ENCODE measurements at places on chromosomes 2 and 18.

GRCh38 chr18:22285361-22286140, 116.2 kb downstream of the GATA6 start:
- no peak for DNase-seq

DNA sequence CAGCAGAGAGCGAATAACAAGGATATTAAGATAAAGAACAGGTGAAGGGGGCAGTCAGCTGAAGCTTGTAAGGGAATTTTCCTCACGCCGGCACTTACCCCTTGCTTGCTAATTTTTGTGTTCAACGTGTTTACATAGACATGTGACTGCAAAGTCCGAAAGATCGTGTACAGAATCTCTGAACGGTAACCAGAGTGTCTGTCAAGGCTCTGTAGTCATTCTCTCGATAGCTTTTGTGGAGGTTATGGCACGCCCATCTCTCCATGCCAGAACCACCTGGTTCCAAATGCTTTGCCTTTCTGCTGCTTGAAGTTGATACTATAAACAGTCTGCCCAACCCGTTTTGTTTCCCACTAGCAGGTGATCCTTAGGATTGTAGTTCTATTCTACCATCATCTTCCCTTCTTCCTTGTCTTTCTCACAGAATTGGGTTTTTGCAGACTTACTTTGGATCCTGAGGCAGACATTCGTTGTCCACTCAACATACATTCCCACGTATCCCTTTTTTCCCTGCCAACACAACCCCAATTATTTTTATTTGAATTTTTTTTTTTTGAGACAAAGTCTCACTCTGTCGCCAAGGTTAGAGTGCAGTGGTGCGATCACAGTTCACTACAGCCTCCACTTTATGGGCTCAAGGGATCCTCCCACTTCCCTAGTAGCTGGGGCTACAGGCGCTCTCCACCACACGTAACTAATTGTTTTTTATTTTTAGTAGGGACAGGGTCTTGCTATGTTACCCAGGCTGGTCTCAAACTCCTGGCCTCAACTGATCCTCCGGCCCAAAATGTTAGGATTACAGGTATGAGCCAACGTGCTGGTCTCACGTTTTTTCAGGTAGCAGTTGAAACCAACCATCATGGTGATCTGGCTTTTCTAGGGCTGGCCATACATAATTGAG, 1.3 kb upstream of the USP34 start:
- DNase-seq = peak; percentile 30

- no peak for DNase-seq
Measured at GRCh38 chr18:70074116-70074515, 126.4 kb upstream of the CD226 start.

DNA sequence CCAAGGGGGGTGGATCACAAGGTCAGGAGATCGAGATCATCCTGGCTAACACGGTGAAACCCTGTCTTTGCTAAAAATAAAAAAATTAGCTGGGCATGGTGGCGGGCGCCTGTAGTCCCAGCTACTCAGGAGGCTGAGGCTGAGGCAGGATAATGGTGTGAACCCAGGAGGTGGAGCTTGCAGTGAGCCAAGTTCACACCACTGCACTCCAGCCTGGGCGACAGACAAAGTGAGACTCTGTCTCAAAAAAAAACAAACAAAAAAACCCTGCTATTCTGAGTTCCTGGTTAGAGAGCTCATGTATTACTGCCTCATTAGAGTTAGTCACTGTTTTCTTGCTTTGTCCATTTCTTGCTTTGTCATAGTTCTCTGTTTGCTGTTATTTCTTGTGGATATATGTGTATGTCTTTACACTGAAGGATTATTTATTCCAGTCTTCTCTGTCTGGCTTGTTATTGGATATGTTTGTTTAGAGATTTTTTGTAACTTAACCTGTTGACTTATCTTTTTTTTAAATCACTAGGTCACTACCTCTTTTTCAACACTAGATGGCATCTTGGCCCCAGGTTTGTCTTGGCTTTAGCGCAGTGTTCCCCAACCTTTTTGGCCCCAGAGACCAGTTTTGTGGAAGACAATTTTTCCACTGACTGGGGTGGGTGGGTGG, 17.0 kb downstream of the TTLL4 start:
- peak; percentile 15 for DNase-seq

GRCh38 chr2:229725716-229726574, 11.6 kb upstream of the DNER start:
- no peak for DNase-seq

DNA sequence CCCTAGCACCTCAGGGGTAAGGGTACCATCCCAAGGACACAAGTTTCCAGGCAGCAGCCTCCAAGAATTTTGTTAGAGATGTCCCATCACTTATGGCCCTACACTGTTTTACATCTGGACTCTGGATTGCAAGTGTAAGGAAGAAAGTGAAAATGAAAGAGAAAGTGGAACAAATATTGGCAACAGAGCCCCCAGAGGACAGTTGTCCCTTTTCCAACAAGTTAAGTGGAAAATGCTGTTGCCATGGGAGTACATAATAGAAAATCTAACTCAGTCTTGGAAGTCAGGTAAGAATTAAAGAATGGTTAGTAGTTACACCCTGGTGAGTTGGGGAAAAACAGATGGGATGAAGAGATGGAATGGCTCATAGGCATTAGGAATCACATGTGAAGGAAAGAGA, 50.6 kb downstream of the TTC21B start:
- DNase-seq = no peak

GRCh38 chr2:219562049-219563020, 9.0 kb downstream of the OBSL1 start:
- DNase-seq = no peak

- DNase-seq = no peak
Measured at GRCh38 chr18:47790036-47790435, 140.4 kb downstream of the SMAD2 start.

DNA sequence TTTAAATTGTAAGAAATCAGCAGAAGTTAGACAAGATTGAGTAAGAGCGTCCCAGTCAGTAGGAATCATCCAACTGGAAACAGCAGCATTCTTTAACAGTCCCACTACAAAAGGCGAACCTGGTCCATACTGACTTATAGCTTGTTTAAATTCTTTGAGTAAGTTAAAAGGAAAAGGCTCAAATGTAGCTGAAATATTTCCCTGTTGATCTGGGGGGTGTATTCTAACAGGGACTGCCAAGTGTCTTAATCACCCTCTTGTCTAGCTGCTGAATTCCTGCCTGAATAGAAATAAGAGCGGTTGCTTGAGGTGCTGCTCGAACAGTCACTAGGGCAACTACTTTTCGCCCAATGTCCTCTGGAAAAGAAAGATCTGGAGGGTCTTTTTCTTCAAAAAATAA, 56.4 kb upstream of the FMNL2 start:
- DNase-seq = no peak

DNA sequence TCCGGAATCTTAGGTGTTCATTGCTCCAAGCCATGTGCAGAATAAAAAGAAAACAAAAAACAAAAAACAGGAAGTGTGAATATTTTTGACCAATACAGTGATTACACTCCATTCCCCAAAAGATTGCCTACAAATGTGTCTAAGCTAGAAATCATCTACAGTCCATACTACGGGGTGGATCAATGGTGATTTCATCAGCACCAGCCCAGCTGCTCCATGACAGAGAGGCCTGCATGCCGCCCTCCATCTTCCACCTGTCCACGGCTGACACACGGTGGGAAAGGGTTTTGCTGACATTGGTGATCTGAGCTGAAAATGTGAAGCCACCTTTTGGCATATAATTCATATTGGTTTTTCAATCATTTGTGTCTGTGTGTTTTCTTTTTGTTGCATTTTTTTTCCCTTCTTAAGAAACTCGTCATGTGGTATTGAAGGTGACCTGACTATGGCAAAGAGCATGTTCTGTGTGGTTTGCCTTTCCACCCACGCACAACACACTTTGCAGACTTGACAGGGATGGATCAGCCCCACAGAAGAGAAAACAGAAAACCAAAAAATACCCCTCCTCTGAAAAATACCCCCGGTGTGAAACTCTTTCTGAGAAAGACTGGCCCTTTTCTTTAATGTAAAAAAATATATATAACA, 533.1 kb downstream of the RNF144A start:
- DNase-seq = peak; percentile 75

- DNase-seq = no peak
Measured at GRCh38 chr2:200367155-200367554, 60.7 kb downstream of the SPATS2L start.

DNA sequence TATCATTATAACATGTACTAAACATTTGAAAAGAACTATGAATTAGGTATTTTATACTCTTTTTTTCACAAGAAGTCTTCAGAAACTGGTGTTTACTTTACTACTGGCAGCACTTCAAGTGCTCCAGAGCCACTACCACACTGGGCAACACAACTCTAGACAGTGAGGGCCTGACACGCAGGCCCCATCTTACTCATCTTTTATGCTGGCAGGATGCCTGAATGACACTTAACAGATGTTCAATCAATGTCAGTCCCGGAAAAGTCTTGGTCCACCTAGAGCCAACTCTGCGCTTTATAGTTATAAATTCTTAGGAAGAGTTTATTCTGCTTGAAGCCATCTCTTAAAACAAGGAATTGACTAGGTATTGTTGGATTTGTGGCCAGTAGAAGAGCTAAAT, 8.7 kb upstream of the WIPF1 start:
- DNase-seq = peak; percentile 72

- DNase-seq = no peak
Measured at GRCh38 chr18:9172506-9173127, 36.0 kb downstream of the ANKRD12 start.

GRCh38 chr2:152166633-152167032, 8.9 kb downstream of the STAM2 start:
- DNase-seq = no peak

DNA sequence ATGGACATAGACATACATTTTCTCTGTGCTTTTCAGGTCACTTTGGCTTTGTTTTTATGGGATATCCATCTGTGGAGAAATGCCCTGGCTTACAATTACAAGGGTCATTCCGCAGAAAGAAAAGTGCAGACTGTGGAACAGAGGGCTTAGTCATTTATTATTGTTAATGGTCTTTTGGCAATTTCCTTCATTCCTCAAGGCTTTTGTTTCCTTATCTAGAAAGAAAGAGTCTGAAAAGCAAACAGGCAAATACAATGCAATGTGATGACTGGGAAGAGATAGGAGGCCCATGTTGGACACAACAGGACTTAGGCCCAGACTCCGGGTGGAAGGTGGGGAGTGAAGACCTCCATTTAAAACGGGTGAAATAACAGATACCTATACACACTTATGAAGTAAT, 129.5 kb upstream of the CAVIN2 start:
- DNase-seq = no peak

- DNase-seq = no peak
Measured at GRCh38 chr2:233199870-233200269, 51.6 kb upstream of the ATG16L1 start.

DNA sequence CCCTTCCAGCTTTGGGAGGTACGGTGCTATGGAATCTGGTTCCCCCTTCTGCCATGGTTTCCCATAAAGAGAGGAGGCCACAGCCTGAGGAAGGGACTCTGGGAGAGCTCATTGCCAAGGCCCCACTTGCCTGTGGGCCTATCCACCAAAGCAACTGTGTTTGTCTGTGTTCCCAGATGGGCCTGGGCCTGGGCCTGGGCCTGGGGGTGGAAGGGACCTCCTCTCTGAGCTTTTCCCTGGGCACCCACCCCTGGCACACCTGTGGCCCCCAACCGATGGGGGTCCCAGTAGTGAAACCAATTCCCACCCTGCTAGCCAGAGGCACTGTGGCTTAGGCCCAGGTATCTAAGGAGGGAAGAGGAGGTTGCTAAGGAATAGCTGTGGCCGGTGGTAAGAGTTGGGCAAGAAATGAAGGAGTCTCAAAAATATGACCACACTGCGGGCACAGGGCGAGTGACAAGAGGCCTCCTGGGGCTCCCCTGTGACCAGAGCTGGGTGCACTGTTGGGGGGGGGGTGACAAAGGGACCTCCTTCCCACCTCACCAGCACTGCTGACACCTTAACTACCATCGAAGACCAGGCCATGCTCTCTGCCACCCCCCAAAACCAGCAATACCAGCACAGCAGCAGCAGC, 4.9 kb upstream of the DUSP2 start:
- no peak for DNase-seq

- DNase-seq = peak; percentile 72
Measured at GRCh38 chr2:212686285-212686895, 147.8 kb upstream of the ERBB4 start.

- no peak for DNase-seq
Measured at GRCh38 chr2:75994759-75995158, 284.0 kb upstream of the GCFC2 start.

All from activated naive CD4-positive, alpha-beta T cell treated with anti-CD3 and anti-CD28 coated beads for 36 hours (primary cell).